Mesenteric fat pad (tissue), 1 donor: ENCODE measurements at places on chromosomes 7 and 10.

DNA sequence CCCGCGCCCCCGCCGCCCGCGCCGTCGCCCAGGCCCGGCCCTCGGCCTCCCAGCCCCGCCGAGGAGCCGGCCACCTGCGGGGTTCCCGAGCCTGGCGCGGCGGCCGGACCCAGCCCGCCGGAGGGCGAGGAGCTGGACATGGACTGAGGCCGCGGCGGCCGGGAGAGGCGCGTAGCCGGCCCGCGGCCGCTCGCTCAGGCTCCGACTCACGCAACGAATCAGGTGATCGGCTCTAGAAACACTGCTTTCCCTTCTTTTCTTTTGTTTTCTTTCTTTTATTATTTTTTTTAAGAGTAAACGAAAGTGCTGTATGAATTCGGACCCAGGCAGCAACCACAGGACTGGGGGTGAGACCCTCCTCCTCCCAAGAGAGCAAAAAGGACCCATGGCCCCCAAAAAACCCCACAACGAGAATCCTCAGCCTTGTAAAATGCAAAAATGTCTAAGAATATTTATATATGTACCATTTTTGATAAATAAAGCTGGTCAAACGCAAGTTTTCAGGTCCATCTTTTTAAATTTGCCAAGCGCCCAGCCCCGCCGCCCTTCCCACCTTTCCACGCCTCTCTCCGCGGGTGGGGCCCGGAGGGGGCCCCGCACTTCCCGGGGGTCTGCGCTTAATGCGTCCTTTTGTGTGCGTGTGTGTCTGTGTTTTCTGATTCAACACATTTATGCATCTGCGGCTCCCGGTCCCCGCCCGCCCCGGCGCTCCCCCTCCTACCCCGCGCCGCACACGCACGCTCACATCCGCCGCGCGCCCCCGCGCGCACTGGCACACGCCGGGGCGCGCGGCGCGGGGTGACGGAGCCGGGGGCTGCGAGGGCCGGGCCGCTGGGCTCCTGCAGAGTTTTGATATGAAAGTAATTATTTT lies 4.4 kb downstream of the UNCX start:
- no peak for DNase-seq

GRCh38 chr7:5797716-5798115 lies 16.3 kb upstream of the RNF216 start:
- no peak for DNase-seq

GRCh38 chr7:95490231-95490762 lies 4.6 kb downstream of the ASB4 start:
- DNase-seq, result no peak

- DNase-seq, result no peak
Measured at GRCh38 chr7:157870644-157871290, 534.0 kb downstream of the DNAJB6 start.

DNA sequence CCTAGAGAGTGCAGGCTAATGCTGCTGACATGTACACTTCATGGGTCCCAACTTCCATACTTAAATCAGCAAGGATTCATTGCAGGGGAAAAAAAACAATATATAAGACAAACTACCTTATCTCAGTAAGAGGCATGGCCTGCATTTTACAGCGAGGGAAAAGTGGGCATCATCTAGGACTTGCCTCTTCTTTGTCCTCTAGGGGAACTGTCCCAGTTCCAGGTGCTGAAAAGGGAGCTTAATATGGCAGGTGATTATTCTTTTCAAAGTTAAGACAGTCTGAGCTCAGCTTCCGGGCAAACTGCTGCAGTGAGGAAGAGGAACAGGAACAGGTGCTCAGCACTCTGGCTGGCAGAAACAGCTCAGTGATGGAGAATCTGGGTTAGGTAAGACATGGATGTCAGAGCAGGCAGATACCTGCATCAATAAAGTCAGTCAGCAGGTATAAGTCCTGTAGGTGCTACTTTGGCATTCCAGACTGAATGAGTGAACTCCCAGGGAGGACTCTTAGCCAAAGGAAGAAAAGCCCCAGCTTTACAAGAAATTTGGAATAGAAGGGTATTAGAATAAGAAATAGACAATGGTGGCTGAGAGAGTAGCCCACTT lies 147.2 kb downstream of the TMEM178B start:
- DNase-seq, result no peak
